ENCODE measurements at places on chromosomes 2 and 18.

- no peak for DNase-seq
Measured at GRCh38 chr2:195388028-195388427, 269.0 kb upstream of the SLC39A10 start.

DNA sequence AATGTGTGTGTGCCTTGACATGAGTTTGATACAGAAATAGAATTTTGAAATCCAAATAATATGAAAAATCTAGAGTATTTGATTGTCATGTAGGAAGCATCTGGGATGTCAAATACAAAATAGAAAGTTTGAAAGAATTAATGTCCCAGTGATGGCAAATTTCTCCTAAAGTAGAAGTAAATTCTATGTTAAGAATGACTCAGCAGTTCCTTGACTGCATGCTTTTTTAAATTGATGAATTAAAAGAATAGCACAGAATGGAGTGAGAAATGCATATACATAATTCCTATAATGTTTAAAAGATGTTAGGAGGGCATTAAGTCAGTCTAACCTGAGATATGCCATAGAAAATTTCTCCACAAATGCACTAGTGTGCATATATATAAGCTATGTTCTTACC, 357.5 kb downstream of the TMEM182 start:
- no peak for DNase-seq

DNA sequence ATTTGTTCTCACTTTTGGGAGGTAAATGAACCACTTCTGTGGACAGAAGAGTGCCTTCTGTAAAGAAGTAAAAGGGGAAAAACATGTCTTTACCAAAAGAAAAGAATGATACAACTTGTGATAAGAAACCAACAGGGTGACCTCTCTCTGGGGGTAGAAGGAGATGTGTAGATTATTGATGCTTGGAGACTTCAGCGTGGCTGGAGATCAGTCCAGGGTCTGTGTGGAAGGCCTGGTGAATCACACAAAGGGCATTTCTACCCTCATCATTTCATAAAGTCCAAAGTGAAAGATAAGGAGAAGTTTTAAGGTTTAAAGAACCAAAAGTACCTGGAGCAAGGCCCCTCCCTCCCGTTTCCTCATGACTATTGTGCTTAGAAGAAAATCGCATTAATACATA, 142.5 kb downstream of the NCK2 start:
- DNase-seq: no peak

GRCh38 chr2:58669998-58670397, 428.9 kb upstream of the FANCL start:
- no peak for DNase-seq

- no peak for DNase-seq
Measured at GRCh38 chr2:170817093-170818035, 677 bp downstream of the GAD1 start.

- DNase-seq: no peak
Measured at GRCh38 chr18:31626409-31626808, 34.7 kb downstream of the TTR start.

DNA sequence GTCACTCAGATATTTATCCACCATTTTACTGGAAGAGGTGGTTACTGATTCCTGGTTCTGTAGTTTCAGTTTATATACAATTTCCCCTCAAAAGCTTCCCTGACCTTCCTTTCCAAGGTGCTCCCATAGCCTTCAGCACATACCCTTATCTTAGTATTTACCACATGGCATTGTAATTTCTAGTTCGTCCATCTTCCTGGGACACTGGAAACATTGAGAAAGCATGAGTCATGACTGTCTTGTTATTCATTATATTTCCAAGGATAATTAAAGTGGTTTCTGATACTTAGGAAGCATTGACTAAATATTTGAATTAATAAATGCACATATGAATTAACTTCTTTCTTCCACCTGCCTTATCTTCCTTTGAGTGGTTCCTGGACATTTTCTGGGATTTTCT, 203.8 kb downstream of the ETAA1 start:
- DNase-seq: no peak
